ENCODE measurements at places on chromosomes 12 and 14. TPM values are rescaled to one million over a fixed set of nuclear protein-coding genes. Genes with fewer than 3 reads are reported as not detected.

Gene HOXC12
- total RNA-seq, result 3.9 TPM

Gene KRT6C
- total RNA-seq, result 7.8 TPM

Gene CCDC196
- not detected for total RNA-seq

Gene KRT71
- 55.8 TPM for total RNA-seq

Gene CIT
- total RNA-seq, result 7.6 TPM

Gene TAS2R10
- total RNA-seq, result 0.70 TPM
